AG09309 (cell line): ENCODE measurements at places on chromosomes 12 and 14.

- DNase-seq, result no peak
Measured at GRCh38 chr12:120376416-120376815, 7.5 kb upstream of the MSI1 start.

DNA sequence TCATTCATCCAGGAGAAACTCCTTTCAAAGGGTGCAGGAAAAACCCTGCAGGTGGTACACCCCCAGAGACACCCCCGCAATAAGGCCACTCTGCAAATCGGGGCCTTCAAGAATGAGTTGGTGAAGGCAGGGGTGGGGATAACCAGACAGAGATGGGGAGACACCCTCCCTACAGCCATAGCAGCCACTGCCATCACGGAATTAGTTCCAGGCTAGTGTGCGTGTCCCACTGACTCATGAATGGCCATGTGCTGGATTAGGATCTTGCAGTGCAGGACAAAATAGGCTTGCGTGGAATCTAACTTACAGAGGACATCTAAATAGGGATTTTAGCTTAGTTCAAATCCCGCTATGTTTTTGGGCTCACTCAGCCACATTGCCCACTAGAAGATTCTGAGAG, 37.8 kb downstream of the SPRING1 start:
- DNase-seq, result no peak

DNA sequence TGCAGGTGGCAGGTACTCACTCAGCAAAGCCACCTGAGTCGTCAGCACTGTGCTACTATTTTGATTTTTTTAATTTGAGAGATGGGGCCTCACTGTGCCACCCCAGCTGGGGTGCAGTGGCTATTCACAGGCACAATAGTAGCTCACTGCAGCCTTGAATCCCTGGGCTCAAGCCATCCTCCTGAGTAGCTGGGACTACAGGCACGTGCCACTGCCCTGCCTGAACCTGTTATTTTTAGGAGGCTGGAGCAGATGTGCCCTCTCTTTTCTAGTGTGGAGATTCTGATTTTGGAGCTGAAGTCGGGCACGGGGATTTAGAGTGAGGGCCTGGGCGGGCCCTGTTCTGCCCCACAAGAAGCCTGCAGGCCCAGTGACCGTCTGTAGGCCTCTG, 17.3 kb downstream of the SLC25A47 start:
- DNase-seq, result no peak

GRCh38 chr12:120760349-120761254, 35.0 kb downstream of the ACADS start:
- no peak for DNase-seq

GRCh38 chr14:65854215-65854614, 441.7 kb downstream of the FUT8 start:
- DNase-seq, result no peak

GRCh38 chr12:57341275-57341990, 89.4 kb downstream of the R3HDM2 start:
- peak; percentile 4 for DNase-seq

DNA sequence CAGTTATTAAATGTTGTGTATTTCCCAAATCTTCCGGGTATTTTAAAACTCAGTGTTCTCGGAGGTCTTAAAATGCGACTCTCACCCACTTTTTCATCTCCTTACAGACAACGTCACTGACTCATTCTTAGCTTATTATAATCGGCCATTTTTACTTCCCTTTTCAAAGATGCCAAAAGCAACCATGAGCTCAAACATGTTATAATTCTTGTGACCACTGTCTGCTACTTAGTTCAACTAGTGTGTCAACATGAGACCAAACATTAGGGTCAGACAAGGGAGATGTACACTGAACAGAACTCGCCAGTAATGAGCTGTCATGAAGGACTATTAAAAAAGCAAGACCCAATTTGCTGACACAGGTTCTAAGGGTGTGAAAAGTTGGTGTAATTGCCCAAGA, 4.2 kb upstream of the GRIP1 start:
- DNase-seq, result no peak

DNA sequence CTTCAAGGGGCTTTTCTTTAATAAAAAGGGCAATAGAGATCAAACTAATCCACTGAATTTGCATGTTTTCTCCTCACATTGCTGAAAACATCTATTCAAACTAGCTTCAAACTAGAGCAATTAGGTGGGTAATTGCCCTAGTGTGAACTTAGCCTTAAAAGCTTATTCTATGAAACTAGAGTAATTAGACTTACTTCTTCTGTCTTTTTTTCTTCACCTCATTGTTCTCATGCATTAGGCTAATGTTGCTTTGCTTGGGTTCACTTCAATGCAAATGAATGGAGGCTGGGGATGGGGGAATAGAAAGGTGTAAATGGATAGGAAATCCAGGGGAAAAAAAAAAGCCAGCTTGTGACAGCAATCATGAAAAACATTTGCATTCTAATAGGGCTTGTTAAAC, 414.8 kb upstream of the LMO3 start:
- no peak for DNase-seq

- DNase-seq, result no peak
Measured at GRCh38 chr12:46499226-46499625, 126.7 kb upstream of the SLC38A2 start.

- DNase-seq, result no peak
Measured at GRCh38 chr14:21505012-21505553, 6.1 kb downstream of the METTL3 start.

DNA sequence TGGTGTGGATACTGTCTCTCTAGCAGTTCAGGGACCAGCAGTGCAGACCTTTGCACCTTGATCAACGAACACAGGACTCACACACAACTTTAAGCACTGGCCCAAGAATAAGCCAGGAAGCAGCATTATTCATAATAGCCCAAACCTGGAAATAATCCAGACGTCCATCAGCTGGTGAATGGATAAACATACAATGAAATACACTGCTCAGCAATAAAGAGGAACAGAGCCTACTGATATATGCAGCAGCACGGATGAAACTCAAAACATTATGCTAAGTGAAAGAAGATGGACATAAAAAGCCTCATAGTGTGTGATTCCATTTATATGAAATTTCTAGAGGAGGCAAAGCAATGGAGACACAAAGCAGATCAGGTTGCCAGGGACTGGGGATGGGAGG, 303.9 kb upstream of the FKBP4 start:
- DNase-seq, result no peak

GRCh38 chr12:4393211-4393610, 13.7 kb upstream of the FGF23 start:
- no peak for DNase-seq

- DNase-seq, result no peak
Measured at GRCh38 chr12:3145033-3145432, 67.9 kb downstream of the TSPAN9 start.

GRCh38 chr12:25566202-25566949, 13.3 kb upstream of the LMNTD1 start:
- no peak for DNase-seq

- no peak for DNase-seq
Measured at GRCh38 chr14:86035882-86036281, 505.9 kb downstream of the FLRT2 start.

DNA sequence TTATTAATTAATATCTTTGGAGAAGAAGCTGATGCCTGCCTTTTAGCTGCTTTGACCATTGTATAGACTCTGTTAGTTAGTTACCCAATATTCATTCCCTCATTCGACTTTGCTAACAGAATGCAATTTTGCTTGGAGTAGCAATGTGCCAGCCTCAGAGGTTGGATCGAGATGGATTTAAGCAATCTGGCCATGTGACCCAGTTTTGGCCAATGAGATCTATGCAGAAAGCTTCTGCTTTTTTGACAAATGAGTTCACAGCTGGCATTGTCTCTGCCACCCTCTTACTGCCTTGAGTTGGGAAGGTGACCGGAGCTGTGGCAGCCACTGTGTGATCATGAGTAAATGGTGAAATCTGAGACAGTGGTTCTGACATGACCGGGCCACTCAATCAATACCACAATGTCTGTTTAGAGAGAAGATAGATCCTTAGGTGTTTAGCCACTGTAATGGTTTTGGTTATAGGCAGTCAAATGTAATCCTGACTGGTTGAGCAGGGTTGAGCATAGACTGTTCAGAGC, 74.9 kb upstream of the MED13L start:
- no peak for DNase-seq

- DNase-seq, result no peak
Measured at GRCh38 chr12:89200217-89200616, 152.1 kb downstream of the DUSP6 start.

DNA sequence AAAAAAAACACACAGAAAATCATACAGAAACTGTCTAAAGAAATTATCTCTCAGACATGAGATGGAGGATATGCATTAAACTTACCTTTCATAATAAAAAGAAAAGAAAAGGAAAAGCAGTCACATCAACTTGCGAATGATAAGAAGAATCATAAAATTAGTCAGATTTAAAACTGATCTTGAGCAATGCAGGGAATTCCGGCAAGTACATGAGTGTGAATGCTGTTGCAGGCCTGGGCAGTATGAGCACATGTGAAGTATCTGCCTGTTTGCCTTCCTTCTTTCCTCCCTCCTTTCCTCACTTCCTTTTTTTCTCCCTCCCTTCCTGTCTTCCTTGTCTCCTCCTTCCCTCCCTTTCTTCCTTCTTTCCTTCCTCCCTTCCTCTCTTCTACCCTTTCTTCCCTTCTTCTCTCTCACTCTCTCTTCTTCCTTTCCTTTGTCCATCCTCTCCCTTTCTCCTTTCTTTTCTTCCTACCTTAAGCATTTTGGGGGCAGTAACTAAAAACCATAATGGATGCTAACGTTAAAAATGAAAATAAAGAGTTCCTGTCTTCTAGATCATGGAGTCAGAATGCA, 38.5 kb upstream of the SLC6A15 start:
- DNase-seq, result no peak

GRCh38 chr12:39368891-39369290, 74.0 kb downstream of the KIF21A start:
- no peak for DNase-seq

- no peak for DNase-seq
Measured at GRCh38 chr14:24984846-24985589, 64.9 kb downstream of the STXBP6 start.

- no peak for DNase-seq
Measured at GRCh38 chr12:51156245-51156765, 16.6 kb downstream of the TFCP2 start.

DNA sequence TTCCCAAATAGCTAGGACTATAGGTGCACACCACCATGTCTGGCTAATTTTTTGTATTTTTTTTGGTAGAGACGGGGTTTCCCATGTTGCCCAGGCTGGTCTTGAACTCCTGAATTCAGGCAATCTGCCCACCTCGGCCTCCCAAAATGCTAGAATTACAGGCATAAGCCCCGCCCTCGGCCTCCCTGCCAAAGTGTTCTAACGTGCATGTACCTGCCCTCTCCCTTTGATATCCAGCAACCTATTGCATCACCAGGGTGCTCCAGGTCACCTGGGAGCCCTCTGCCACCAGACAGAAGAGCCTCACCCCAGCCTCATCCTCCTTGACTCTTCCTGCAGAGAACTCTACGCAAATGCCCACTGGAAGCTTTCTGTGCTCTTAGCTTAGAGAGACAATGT, 2.2 kb upstream of the EML1 start:
- no peak for DNase-seq

GRCh38 chr12:3842517-3842916, 30.7 kb downstream of the PARP11 start:
- DNase-seq, result no peak
